ENCODE measurements at places on chromosomes 11 and 22.

- no peak for DNase-seq
Observed at GRCh38 chr11:90332415-90332814, 109.6 kb upstream of the CHORDC1 start.

- no peak for DNase-seq
Observed at GRCh38 chr22:31857247-31857646, 87.1 kb upstream of the YWHAH start.

GRCh38 chr11:73680687-73681086 is 34.3 kb downstream of the PLEKHB1 start:
- DNase-seq = no peak

DNA sequence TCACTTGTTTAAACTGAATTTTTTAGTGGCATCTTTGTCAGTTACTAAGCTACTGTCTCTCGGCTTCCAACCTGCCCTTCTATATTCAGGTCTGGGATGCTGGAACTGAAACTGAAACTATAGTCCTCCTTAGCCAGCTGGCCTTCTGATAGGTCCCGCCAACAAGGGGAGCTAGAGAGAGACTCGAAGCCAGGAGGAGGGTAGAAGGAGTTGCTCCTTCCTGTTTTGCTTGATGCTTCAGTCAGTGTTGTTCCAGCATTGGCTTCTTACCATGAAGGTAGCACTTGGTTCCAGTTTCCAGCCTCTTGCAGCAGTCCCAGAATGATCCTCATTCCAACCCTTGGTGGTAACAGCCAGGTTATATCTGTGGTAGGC is 32.9 kb upstream of the HORMAD2 start:
- DNase-seq = no peak

- DNase-seq = no peak
Observed at GRCh38 chr11:75721852-75722668, 4.4 kb downstream of the MOGAT2 start.

All from fibroblast of skin of right quadriceps (primary cell).